ENCODE measurements at places on chromosomes 2 and 18.

DNA sequence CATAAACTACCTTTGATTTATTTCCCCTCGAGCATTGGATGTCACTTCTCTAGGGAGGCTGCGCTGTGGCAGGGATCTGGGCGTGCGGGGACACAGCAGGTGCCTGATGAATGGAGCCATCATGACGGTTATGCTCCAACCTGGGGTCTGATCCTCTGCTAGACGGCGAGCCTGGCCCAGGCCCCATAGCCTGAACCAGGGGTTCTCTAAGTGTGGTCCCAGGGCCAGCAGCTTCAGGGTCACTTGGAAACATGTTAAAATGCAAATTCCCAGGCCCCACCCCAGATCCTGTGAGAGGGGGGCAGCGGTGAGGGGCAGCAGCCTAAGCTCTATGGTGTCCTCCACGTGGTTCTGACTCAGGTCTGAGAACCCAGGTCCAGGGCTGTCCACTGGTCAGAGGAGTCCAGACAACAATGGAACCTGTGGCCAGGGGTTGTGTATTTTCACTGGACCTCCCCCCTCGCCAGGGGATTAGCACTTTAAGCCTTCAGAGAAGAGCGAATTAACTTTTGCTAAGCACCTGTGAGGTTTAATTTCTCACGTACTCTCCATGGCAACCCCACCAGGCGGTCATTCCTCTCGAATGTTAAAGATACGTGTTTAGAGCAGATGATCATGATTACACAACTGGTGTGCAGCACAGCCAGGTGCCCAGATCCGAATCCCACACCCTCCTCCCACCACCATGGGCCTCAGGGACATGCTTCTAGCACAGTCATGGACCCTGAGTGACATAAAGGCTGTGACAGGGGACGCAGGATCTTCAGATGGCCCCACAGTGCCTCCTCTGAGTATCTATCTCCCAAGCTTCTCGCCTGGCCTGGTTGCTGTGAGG lies 1.6 kb upstream of the ARHGEF4 start:
- DNase-seq: no peak

- DNase-seq: no peak
Measured at GRCh38 chr2:47867205-47867604, 39.1 kb downstream of the FBXO11 start.

- DNase-seq: no peak
Measured at GRCh38 chr18:59231877-59232276, 11.9 kb downstream of the GRP start.

DNA sequence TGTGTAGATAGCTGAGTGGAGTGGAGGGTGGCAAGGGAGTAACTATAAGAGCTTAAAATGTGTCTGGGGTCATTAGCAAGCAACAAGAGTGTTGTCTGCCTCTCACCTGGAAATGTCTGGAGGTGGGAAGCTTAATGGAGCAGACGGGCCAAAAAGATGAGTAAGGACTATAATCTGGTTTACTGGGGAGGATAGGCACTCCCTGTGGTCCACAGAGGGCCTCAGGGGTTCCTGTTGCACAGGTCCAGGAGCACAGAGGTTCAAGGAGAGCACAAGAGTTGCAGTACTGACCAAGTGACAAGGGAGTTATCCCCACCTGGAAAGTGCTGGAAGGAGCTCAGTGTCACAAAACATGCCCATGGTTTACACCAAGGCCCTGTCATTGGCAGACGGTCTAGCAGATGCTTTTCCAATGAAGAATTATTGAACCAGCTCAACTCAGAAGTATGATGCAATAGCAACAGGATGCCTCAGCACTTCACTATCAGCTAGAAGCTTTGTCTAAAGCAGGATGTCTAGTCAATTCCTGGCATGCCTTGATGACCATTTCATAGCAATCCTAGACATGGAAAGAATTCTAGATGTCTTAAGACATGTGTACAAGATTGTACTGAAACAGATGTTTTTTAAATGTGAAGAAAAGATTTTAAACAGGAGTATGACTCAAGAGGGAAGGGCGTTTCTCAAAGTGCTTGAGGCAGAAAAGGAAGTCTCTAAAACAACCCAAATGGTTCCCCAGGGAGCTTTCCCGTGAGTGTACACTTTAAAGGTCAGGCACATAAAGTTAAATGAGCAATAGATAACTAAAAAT lies 62.9 kb upstream of the SERPINE2 start:
- DNase-seq: no peak

DNA sequence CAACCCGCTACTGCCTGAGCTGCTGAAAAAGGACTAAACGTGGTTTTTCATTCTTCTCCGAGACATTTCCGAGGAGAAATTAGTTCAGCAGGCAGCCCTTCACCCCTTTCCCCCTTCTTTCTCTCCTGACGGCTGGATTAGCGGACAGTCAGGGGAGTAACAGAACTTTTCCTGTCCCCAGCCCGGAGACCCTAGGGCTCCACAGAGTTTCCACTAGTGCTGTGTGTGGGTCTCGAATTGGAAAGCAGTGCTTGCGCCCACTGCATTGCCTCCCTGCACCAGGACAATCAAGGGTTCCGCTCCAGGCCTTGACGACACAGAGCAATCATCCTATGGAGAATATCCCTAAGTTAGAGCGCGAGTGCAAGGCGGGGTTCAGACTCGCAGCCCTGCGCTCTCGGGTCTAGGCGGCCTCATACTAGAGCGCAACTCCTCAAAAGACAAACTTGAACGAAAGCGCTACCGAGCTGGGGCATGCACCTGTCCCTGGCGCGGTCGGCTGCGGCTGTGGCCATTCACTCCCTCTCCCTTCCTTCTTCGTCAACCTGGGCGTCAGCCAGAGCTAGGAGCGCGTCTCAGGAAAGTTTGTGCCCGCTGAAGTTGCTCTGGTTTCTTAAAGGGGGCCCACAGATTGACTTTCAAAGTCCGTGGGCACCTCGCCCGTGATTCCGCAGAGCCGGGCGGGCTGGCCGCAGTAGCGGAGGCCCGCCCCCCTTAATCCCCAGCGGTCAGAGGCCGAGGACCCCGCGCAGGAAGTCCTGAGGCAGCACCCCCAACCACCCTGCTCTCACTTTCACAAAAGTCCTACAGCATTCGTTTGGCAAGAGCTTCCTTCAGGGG lies 801 bp downstream of the OSR1 start:
- DNase-seq: no peak

GRCh38 chr2:234032279-234032856 lies 18.1 kb upstream of the SPP2 start:
- DNase-seq: peak; percentile 18

DNA sequence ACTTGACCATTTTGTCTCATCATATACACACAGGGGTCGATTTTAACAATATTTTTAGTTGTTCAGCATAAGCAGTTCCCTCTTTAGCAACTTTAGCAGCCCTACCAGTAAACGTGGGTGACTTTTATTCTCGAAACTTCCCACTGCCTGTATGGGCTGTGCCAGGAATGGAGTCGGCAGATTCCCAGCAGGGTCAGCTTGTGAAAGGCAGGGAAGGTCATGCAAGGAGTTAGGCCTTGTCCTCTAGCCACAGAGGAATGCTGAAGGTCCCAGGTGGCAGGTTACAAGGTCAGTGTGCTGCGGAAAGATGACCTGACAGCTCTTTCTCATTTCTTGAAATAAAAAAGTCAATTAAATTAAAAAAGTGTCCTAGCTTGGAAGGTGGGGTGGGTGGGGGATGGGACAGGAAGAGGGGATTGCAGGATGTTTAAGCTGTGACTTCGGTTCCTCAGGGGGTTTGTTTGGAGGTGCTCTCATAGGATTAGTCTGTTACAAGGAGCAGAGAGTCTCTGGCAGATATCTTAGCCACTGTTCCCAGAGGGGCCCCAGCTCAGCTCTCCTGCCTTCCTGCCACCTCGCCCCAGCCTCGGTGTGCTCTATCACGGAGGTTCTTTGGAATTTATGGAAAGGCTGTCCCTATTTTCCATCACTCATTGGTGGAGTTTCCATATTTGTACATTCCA lies 21.4 kb downstream of the DRC1 start:
- DNase-seq: no peak

- DNase-seq: no peak
Measured at GRCh38 chr18:35029103-35029502, 12.1 kb upstream of the MAPRE2 start.

- no peak for DNase-seq
Measured at GRCh38 chr2:20008703-20009102, 3.8 kb downstream of the MATN3 start.

DNA sequence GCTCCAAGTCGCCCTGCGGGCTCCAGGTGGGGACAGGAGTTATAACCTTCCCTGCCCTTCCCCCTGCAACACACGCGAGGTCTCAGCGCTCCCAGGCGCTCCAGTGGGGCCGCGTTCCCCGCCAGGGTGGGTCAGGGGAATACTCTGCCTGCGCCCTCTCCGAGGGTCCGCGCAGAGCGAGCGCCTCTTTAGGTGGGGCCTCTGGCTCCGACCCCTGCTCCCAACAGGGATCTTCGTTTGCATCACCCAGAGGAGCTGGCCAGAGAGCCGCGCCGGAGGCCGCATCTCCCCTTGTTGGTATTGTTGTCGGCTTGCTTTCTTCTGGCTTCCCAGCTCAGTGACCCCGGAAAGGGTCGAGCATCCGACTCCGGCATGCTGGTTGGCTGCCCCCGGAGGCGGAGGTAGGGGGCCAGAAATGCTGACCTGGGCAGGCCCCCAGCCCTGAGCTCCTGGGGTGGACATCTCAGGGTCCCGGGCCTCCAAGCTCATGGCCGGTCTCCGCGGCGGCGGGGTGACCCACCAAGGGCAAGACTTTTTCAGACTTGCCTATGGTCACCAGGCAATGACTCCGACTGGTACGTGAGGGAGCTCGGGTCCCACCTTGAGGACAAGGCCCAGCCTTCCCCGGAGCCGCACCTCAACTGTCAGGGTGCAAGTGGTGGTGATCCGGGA lies 11.2 kb upstream of the EN1 start:
- DNase-seq: no peak

DNA sequence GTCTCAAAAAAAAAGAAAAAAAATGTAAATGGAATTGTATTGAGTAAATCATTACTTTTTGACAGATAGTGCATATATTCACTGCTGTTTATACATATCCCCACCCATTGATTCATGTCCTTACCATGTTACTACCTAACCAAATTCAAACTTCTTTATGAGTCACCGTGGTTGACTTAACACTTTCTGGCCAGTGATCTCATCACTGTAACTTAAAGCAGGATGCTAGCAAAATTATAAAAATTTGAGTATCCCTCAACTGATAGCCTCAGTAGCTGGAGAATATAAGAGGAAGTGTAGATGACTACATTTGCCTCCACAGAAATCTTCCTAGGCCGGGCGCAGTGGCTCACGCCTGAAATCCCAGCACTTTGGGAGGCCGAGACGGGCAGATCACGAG lies 13.4 kb downstream of the CNOT9 start:
- no peak for DNase-seq

DNA sequence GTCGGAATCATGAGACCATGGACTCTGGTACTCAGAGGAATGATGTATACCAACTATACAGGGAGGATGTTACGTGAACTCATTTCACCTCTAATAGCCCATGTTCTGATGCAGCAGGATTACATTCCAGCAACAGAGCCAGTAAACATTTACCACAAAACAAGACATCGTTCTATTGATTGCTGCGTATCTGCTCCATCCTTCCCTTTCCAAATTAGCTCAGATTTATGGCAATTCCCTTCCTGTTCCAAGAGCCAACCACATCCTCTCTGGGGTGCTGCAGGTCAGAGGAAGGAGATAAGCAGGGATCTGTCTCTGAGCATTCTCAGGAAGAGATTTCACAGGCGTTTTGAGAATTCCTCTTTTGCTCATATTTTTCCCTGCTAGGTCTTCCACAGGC lies 98.3 kb downstream of the KLF7 start:
- no peak for DNase-seq

DNA sequence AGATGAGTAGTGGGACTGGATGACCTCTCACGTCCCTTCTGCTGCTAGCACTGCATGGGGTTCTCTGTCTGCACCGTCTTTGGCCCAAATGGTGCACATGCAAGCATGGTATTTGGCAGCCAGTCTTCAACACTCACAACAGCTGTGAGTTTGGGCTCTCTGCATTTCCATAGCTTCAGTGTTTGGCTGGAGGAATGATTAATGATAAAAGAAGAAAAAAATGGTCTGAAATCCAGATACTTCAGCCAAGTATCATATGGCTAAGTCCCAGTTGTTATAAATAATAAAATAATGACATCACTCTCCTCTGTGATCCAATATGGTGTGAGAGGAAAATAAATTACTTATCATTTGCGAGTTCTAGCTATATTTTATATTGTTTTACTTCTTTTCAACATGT lies 173.3 kb downstream of the DCDC2C start:
- no peak for DNase-seq

DNA sequence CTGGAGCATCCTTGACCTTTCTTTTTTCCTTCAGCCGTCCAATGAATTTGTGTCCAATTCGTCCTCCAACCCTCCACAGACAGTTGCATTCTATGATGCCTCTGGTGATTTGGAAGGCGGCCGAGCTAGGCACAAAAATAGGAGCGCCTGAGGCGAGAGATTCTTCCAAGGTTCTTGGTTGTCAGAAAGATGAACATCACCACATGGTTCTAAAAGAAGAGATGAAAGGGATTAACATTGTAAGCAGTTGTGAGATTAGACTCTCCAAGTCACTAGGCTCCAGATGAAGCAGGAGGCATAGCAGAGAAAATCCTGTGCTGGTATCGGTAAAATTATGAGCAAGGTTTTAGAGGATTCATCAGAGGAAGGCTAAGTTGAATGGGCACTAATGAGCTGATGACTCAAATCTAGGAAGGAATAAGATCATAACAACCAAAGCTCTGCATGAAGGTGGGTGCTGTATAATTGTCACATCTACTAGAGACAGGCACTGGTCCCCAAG lies 75.4 kb upstream of the MAP4K3 start:
- peak; percentile 30 for DNase-seq

- no peak for DNase-seq
Measured at GRCh38 chr2:39313575-39313974, 69.8 kb upstream of the CDKL4 start.

DNA sequence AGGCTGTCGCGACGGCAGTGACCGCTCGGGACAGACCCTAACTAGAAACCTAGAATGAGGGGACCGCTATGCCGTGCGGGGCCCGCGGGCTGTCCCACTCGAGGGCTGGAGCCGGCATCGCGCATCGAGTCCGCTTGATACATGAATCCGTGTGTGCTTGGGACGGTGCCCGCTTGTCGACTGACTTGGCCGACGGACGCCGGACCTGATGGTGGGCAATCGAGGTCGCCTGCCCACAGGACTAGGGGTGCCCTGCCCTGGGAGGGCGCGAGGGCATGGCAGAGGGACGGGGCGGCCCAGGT lies 749 bp upstream of the PTMA start:
- DNase-seq: peak; percentile 59

GRCh38 chr18:9765501-9765900 lies 57.4 kb downstream of the RAB31 start:
- DNase-seq: no peak

- no peak for DNase-seq
Measured at GRCh38 chr2:151777487-151777886, 43.2 kb upstream of the NEB start.

- DNase-seq: no peak
Measured at GRCh38 chr2:229221641-229222040, 49.4 kb downstream of the PID1 start.

- no peak for DNase-seq
Measured at GRCh38 chr2:59383473-59383872, 1142.3 kb upstream of the FANCL start.

DNA sequence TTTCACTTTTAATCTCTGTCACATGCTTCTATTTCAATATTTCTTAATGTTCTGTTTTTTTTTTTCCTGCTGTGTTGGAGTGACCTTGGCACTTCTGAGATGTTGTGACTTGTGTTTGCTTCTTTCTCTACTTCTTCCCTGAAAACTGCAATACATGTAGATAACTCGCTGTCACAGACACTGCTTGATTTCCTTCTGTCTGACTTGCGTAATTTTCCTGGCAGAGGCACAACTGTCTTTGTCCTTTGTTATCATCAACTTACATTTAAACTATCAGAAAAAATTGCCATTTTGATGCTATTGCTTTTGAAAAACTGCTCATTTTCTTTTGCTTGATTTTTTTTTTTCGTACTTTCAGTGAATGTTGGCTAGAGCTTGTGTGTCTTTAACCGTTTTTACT lies 69.0 kb downstream of the BABAM2 start:
- DNase-seq: no peak

Measured in stimulated activated CD4-positive, alpha-beta T cell treated with anti-CD3 and anti-CD28 coated beads, Interleukin-4, amount 100 ng/mL, for 24 hours (primary cell).